ENCODE measurements at places on chromosomes 13 and 19. TPM values are rescaled to one million over a fixed set of nuclear protein-coding genes. Genes with fewer than 3 reads are reported as not detected.

Gene PEX11G
- polyA plus RNA-seq, result 1.6 TPM

Gene CCDC194
- polyA plus RNA-seq, result not detected

Gene ATP4A
- polyA plus RNA-seq, result not detected

Gene DAPK3
- 23.2 TPM for polyA plus RNA-seq

Gene ZNF780B
- polyA plus RNA-seq, result 2.5 TPM

Gene LGI4
- polyA plus RNA-seq, result not detected

Gene CABP5
- not detected for polyA plus RNA-seq

Gene UQCRFS1
- 93.1 TPM for polyA plus RNA-seq

DNA sequence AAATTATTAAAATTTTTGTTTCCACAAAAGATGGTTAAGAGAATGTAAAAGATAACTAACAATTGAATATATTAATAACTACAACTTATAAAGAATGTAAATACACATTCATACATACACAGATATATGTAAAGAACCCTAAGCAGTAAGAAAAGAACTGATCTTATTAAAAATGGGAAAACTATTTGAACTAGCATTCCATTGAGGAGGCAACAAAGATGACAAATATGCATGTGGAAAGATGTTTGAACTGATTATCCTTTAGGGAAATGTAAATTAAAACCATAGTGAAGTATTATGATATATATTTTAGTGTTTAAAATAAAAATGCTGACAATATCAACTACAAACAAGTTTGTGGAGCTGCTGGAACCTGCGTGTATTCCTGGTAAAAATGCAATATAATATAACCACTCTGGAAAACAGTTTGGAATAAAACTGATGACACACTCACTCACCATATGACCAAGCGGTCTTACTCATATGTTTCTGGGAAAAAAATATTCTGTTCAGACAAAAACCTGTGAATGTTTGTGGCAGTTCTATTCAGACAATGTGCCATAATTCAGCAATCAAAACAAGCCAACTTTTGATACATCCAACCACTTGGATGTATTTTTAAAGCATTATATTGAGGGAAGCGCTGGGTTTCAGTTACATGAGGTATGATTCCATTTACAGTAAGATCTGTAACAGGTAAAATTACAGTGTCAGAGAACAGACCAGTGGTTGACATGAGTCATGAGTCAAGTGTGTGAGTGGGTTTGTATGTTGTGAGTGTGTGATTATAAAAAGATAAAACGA, 694.4 kb upstream of the SLITRK5 start:
- no peak for DNase-seq

DNA sequence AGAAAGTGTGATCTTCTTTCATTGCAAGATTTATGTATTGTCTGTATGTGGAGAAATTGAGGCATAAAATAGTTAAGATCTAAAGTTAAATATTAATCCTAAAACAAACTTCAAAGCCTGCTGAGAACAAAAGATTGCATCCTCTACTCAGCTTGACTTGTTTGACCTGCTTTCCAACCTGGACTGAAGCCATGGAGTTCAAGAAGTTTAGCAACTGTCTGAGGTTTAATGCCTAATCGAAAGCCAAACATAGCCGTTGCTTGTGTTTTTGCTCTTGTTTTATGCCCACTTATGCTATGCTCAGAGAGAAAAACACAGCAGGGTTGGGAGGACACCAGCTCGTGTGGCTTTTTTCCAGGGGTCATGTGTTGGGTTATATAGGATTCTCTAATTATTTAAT, 135.6 kb downstream of the NUFIP1 start:
- DNase-seq, result no peak

- no peak for DNase-seq
These were observed 312.9 kb upstream of the SLITRK5 start for GRCh38 chr13:87358319-87358718.

- no peak for DNase-seq
These were observed 10.6 kb downstream of the CD70 start for GRCh38 chr19:6580313-6580712.

DNA sequence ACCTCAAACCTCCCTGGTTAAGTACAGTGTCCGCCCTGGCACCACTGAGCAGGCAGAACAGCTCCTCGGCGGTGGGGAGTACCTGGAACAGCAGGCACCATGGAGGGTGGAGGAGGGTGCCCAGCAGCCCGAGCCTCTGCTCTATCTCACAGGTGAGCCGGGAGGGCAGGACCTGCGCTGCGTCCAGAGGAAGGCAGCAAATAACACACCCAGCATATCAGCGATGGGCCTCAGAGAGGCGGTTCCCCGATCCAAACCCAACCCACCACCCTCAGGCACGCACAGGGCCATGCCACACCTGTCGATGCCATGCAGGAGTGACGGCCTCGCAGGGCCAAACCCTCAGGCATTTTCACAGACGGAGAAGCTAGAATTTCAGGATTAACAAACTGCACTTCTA, 11.8 kb downstream of the PEPD start:
- DNase-seq, result no peak

DNA sequence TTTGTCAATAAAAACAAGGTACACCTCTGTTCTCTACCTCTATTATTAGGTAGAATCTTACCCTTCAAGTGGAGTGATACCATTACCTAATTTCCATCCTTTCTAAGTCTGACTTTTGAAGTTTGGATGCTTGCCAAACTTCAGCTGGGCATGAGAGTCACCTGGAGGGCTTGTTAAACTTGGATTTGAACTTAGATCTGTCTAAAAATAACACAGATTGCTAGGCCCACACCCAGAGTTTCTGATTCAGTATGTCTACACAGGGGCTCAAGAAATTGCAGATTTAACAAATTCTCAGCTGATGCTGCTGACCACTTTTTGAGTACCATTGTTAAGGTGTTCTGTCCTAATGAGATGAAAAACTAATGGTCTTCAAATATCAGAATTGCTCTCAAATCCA, 512.2 kb downstream of the LMO7 start:
- DNase-seq, result no peak

DNA sequence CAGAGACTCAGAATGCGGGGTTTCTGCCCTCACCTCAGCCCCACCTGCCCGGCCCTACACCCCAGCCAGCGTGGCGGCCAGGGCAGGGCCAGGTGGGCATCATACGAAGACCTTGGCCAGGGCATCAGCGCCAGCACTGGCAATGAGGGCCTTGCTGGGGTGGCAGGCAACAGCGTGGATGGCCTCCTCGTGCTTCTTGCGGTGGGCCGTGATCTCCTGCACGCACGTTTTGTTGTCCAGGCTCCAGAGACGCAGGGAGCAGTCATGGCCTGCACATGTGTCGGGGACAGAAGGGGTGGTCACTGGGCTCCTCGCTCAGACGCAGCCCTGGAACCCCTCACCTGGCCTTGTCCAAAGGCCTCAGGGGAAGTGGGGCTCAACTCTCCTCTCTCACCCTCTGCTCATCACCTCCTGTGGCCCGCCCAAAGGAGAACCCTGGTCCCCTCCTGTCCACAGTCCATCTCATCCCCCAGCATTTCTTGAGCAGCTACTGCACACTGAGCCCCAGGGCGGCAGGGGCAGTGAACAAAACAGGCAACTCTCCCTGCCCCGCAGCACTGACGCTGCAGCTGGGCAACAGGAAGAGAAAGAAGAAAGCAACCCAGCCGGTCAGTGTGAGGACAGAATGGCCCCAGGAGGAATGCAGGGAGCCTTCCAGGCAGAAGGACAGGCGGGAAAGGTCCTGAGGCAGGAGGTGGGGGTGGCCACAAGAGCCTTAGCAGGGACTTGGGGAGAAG, 3.8 kb upstream of the PRKD2 start:
- DNase-seq, result no peak

DNA sequence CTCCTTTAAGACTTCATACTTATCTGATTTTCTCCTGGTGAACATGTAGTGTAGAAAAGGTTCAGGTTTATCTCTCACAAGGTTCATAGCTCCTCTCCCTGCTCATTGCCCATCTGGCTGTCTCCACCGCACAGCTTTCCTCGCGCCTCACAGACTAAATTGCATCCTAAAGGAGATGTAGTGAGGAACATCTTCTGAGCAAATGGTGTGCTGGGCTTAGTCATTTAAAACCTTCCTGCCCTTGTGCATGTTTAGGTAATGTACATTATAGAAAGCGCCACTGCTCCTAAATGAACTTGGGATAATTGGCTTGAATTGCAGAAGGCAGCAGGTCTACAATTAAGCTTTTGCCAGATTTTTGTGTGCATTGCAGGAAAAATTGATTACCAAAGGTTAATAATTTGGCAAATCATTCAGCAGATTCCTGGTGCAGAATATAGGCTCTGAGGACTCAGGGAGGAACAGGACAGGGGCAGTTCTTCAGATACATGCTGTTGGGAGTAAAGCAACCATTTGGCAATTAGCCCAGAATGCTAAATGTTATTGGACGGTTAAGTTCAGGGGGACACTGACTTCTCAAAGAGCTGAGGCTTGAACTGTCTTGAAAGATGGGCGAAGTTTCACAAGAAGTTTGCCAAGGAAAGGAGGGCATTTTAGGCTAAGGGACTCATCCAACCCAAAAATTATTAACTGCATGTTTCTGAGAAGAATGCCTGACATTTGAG, 108.4 kb upstream of the CLDN10 start:
- DNase-seq, result no peak

DNA sequence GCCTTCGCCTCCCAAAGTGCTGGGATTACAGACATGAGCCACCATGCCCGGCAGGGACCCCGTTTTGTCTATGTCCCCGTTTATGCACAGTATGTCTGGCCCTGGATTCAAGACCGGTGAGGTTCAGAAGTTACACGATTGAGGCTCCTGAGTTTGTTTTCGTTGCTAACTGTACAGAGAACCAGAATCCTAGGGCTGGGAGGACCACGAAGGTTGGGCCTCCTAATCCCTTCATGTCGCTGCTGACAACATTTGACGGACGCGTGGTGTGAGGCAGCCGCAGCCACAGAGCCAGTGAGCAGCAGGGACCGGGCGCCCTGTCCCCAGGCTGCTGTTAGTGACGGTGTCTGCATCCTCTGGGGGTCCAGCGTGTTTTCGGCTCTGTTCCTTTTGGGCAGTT, 91.4 kb downstream of the ATP11A start:
- no peak for DNase-seq

DNA sequence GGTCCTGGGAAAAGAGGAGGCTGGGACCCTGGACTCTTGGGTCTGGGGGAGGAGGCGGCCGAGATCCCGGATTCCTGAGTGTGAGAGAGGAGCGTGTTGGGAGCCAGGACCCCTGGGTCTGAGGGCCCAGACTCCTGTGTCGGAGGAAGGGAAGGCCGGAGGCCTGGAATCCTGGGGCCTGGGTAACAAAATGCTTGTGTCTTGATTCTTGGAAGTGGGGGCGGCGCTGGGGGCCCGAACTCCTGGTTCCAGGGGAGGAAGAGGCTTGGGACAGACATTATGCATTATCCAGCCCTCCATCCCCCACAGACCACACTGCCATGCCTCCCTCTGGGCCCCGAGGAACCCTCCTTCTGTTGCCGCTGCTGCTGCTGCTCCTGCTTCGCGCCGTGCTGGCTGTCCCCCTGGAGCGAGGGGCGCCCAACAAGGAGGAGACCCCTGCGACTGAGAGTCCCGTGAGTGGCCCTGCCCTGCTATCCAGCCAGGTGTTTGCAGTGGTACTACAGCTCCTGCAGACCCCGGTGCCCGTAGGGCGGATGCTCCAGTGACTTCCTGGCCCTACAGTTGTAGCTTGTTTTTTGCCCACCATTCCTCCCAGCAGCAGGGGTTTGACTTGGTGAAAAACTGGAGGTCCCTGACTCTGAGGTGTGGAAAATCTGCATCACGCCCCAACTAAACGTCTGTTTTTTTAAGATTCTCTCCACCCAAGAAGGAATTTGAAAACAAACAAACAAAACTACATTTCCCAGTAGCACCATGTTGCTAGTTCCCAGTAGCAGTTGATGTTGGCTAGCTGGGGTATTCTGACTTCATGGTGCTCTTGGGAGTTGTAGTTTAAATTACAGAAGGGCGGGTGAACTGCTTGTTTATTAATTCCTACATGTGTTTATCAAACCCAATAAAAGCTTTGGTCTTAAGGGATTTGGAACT, 630 bp downstream of the NUCB1 start:
- DNase-seq, result no peak

GRCh38 chr13:24724714-24725113, 39.3 kb upstream of the RNF17 start:
- DNase-seq, result no peak

- no peak for DNase-seq
These were observed 33.9 kb upstream of the TPT1 start for GRCh38 chr13:45374917-45375316.

DNA sequence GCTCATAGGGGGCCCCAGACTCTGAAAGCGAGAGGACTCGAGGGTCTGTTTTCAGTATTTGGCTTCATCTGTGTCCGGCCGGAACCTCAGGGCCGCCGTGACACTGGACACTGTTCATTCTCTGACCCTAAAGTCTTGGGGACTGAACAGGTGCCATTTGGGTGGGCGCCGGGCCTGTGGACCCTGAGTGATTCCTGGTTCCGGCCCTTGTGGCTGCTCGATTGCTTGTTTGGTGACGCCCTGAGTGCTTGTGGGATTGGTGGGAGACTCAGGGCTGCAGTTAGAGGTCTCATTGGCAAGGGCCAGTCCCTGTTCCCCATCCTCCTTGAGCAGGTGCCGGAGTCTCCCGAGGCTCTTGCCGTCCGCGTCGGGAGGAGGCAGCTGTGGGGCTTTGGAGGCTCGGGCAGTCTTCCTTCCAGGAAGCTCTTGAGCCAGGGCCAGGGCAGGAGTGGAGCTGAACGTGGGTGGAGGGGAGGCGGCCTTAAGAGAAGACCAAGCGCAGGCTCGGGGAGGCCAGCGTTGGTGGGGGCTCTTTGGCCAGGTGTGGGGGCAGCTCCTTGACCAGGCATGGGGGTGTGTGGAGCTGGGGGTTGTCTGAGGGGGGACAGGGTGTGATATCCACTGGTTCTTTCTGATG, 4.7 kb downstream of the PTBP1 start:
- no peak for DNase-seq
